NCI-H510A treated with DMSO at 0.1 percent for 48 hours (cell line): ENCODE measurements at places on chromosomes 11 and 22.
A peak's percentile ranks its signal among the peaks of the same experiment; 100 is the strongest.

- DNase-seq, result no peak
These were observed 833.8 kb downstream of the JRKL start for GRCh38 chr11:97223647-97224046.

GRCh38 chr11:74849525-74850391, 99.1 kb downstream of the XRRA1 start:
- no peak for DNase-seq

DNA sequence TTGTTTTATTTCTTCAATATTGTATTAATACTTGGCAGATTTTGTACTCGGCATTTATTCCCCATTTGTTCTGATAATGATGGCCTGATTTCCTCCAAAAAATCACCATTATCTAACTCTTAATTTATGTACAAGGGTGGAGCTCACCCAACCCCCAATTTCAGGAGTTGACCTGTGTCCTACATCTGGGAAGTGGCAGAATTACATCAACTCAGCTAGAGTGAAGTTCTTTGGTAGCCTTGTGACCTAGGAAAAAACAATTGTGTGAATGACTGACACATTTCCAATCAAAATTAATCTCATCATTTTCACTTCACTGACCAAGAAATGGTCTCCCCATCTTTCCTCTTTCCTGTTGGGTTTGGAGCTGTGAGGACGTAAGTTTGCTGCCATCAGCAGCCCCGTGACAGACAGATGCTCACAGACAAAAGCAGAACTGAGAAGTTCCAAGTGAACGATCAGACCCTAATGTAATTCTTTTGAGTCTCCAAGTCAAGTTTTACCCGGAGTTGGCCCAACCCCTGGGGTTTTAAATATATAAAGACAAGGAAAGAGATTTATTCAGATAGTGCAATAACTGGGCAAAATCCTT, 16.6 kb upstream of the MS4A6E start:
- DNase-seq, result no peak

GRCh38 chr11:61967924-61968757, 707 bp upstream of the FTH1 start:
- DNase-seq, result peak; percentile 72

DNA sequence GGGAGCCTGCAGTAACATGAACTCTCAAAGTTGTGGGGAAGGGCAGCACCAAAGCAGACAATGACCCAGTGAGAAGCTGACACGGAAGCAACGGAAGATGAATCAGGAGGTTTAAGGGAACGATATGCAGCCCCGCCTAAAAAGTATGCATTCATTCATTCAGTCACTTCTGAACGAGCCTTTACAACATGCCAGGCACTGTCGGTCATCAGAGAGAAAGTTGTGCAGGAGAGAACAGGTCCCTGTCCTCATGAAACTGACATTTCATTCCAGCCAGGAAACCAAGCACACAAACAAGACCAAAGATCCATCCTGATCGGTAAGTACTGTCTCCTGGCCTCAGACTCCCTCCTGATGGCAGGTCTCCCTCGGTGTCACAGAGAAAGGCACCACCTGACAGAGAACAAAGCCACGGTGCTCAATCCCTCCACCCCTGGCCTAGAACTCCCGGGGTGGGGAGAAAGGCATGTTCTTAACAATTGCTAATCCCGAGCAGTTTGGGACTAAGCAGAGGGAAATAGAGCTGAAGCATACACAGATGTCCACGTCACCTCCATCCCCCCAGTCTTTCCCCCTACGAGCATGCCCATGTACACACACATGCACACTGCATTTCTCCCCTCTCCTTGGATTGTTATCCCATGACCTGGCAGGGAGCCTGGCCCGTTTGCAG, 49.3 kb downstream of the LRFN4 start:
- DNase-seq, result no peak

- DNase-seq, result no peak
These were observed 2.2 kb upstream of the MOV10L1 start for GRCh38 chr22:50087646-50088045.

DNA sequence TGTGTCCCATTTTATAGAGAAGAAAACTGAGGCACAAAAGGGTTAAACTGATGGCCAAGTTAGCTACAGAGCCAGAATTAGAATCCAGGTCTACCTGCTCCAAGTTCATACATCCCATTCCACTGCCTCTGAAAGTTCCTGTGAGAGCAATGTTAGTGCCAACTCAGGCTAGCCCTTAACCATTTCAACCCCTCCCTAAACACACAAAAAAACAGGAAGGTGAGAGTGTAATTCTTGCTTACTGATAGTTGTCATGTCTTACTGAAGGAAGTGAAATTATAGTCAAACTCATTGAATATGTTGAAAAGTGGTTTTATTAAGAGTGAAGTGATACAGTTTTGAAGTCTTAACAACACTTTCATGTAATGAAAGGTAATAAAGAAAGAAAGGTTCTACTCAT, 2.9 kb upstream of the E2F8 start:
- peak; percentile 16 for DNase-seq

DNA sequence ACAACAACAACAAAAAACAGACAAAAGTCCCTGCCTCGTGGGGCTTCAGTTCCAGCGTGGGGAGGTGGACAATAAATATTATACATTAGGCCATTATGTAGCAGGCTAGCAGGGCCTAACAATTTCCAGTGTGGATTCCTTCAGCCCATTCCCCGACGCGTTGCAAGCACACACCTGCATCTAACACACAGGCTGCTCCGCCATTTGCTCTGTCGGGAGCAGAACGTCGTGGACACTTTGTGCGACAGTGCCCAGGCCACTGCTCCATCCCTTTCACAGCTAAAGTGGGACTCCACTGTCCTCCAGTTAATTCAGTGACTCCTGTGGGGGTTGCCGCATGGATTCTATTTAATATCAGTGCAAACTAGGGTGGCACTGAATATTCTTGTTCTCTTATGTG, 10.9 kb upstream of the FGF3 start:
- no peak for DNase-seq

- DNase-seq, result no peak
These were observed 41.9 kb downstream of the MYEOV start for GRCh38 chr11:69335781-69336405.

DNA sequence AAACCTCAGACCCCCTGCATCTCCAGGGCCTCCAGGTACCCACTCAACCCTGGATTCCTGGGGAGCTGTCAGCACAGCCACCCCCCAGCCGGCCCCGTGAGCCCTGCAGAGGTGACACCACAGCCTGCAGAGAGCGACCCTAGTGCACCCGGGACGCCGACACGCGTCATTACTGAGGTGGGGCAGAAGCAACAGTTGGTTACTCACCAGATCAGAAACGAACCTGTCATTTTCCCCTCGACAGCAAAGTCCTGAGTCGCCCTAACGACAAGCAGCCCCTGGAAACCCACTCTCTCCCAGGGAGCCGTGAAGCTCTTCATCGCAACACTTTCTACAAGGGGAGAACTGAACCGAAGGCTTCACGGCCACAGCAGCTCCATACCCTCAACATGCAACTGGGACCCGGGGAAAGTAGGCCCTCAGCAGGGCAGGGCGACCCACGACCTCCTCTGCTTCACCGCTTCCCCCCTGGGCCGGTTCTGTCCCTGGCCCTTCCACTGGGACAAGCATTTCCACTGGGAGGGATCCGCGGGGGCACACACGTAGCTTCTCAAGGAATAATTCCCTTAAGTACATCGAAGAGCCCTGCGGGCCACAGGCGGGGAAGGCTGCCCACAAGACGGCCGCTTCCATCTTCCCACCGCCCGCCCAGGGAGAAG, 1.6 kb downstream of the BRD1 start:
- no peak for DNase-seq

GRCh38 chr11:32918427-32918826, 25.8 kb downstream of the QSER1 start:
- DNase-seq, result no peak

GRCh38 chr11:20360650-20361049, 2.9 kb upstream of the HTATIP2 start:
- DNase-seq, result no peak

GRCh38 chr11:11512929-11513328, 108.9 kb downstream of the GALNT18 start:
- DNase-seq, result no peak

- DNase-seq, result no peak
These were observed 396.2 kb downstream of the NTM start for GRCh38 chr11:131766637-131767036.

- DNase-seq, result no peak
These were observed 68.5 kb upstream of the OPCML start for GRCh38 chr11:133600786-133601185.

GRCh38 chr11:121890377-121890776, 225.6 kb downstream of the BLID start:
- no peak for DNase-seq

- no peak for DNase-seq
These were observed 43.0 kb upstream of the NTM start for GRCh38 chr11:131327421-131327820.

- DNase-seq, result no peak
These were observed 21.3 kb downstream of the STX3 start for GRCh38 chr11:59776210-59777066.

DNA sequence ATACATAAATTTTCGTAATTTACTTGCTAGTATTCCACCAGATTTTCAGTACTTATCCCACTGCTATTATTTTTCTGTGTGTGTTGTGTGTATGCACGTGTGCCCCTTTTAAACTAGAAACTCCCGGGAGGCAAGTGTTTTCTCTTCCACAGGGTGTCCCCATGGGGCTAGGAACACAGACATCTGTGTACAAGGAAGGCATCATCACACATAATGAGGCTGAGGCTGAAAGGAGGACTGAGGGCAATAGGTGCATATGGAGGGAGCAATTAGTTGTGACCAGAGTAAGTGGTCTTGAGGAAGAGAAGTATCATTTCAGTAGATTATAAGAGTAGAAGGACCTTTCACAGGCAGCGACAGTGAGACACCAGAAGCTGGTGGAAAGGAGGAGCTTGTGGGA, 2.1 kb upstream of the DPAGT1 start:
- DNase-seq, result no peak
